ENCODE measurements at places on chromosomes 12 and 14.

DNA sequence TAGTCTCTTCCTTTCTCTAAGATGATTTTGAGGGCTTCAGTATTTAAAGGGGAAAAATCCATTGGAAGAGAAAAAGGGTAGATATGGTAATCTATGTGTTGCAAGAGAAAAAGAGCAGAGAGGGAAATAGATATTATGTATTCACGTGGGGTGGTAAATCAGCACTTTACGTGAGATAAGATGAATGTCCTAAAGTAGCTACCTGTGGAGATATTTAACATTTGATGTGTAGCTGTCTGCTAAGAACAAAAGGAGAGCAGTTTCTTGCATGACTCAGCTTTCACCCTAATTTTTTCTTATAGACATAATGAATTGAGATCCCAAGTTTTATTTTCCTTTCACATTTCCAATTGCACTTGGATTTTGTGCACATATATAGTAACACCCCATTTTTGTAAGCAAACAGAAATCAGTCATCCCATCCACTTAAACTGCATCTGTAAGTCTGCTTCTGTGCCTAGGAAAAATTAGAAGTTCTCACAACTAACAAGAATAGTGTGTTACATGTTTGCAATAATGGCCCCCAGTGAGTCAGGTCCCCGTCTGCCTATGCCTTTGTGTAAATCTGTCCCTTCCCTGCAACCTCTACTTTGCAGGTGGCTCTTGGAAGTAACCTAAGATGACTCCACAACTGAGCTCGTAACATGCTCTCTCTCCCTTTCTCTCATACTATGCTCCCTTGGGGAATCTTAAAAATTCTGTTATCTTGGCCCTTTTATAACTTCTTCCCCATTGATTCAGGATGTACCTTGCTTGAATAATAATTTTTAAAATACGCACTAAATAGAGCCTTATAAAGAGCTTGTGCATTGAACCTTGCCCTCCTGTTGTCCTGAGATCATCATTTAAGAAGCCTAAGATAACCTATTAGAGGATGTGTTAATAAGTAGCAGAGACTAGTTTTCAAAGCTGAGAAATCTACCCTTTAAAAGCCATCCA is 3.7 kb downstream of the TMTC3 start:
- DNase-seq: no peak

DNA sequence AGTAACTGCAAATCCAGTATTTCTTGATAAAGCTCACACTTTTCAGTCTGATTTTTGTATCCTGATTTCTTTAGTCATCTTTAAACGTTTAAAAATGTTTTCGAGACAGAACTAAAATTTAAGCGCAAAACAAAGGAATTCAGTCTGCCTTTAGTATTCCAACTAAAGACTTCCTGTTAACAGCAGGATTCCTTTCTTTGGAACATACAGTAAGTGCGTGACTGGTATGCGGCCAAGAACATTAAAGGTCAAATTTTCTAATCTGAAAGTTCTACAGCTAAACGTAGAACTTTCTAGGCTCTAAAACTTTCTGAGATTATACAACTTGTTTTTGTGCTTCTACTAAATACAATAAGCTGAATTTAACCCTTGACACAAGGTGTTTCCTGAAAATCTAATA is 9.9 kb downstream of the SAV1 start:
- no peak for DNase-seq

GRCh38 chr14:43161477-43161876 is 1345.6 kb downstream of the FSCB start:
- DNase-seq: no peak

GRCh38 chr14:31164115-31164514 is 43.5 kb downstream of the HECTD1 start:
- DNase-seq: peak; percentile 61

DNA sequence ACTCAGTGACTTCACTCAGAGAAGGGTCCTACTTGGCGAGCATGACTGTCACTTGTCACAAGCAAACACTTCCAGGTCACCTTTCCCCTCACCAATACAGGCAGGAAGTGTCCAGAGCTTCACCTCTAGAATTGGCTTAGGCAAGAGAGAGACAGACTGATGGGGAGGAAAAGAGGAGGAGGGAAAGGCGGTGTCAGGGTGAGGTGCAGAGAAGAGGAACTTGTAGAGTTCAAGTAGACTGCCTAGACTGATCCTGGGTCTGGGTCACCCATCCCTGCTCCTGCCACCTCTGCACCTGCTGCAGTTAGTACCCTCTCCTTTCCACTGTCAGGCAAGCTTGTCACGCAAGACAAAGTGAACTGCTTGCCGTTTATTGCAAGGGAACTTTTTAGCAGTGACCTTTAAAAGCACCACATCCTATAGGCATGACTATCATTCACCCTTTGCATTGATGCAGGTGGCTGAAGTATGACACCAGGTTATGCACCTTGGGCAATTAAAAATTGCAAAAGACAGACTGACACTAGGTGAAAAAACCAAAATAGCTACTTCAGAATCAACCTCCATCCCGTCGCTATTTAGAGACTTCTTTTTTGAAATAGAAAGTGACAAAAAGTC is 292.4 kb downstream of the SYT1 start:
- peak; percentile 14 for DNase-seq

- DNase-seq: peak; percentile 89
Observed at GRCh38 chr12:2794191-2794735, 507 bp upstream of the FKBP4 start.

DNA sequence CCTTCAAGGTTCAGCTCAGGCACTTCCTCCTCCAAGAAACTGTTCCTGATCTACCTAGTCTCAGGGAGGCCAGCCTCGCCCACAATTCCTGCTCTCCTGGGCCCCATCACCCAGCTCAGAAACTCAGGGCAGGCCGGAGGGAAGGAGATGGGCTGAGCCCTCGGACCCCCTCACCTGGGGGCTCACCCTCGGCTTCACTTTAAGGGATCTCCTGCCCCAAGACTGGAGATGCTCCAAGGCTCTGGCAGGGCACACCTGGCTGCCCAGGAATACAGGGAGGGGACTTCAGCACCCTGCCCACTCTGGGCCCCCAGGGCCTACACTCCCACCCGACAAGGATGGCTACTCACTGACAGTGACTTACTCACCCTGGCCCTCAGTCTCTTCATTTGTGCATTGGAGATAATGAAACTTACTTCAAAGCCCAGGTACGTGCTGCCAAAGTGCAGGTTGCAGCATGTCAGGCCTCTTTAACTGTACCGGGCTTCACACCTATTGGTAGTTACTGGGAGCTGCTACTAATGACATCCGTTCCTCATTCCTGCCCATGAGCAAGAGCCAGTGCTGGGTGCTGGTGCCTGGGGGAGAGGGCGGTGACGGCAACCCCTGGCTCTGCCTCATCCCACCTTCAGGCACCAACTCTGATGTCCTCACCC is 21.0 kb upstream of the PPP1R13B start:
- DNase-seq: peak; percentile 11

DNA sequence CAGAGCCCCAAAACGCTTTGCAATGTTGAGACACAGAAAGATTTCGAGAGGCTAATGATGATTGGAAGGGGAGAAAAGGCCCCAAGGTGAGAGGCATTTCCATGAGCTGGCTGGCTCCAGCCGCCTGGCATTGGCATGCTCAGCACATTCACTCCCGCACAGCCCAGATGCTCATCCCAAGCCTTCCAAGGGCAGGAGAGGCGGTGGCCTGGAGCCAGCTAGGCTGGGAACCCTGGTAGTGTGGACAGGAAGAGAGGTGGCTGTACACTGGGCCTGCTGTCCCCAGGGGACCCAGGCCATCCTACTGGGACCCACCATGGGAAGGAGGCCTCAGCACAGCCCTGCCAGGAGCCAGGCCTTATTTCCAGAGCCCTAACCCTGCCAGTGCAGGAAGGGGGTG is 72.2 kb downstream of the SPTB start:
- DNase-seq: peak; percentile 35

DNA sequence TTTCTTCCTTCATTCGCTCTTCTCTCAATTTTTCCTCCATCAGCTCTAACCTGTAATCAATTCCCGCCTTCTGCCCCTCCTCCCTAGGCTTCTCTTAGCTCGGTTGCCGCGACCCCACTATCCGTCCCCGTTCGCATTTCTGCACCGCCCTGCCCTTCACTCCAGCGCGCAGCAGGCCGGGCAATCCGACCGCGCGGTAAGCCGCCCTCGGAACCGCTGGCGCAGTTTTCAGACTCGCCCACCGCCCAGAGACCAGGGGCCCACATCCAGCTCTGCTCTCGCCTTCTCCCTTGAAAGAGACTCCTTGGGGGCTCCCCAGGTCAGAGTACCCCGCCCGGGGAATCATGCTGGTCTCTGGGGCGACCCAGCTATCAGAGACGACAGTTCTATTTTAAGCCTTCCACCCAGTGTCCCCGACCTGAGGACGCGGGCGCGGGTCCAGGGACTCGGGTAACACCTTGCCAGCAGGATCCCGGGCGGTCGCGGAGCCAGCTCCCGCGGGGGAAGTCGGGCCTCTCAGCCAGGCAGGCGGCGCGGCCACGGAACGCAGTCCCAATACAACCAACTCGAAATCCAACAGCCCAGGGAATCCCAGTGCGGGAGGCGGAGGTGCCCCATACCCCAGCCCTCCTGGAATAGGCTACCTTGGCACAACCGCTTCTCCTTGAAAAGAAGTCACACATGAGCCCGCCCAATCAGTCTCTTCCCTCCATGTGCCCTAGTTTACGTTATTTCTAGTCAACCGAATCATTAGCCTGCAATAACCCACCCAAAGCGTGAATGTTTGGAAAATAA is 5.7 kb upstream of the SLC38A4 start:
- peak; percentile 81 for DNase-seq

- peak; percentile 53 for DNase-seq
Observed at GRCh38 chr12:47870175-47870781, 34.5 kb downstream of the VDR start.

GRCh38 chr12:46357438-46358324 is 14.9 kb downstream of the SLC38A2 start:
- DNase-seq: peak; percentile 73

GRCh38 chr12:40393026-40393425 is 168.2 kb downstream of the LRRK2 start:
- peak; percentile 53 for DNase-seq

DNA sequence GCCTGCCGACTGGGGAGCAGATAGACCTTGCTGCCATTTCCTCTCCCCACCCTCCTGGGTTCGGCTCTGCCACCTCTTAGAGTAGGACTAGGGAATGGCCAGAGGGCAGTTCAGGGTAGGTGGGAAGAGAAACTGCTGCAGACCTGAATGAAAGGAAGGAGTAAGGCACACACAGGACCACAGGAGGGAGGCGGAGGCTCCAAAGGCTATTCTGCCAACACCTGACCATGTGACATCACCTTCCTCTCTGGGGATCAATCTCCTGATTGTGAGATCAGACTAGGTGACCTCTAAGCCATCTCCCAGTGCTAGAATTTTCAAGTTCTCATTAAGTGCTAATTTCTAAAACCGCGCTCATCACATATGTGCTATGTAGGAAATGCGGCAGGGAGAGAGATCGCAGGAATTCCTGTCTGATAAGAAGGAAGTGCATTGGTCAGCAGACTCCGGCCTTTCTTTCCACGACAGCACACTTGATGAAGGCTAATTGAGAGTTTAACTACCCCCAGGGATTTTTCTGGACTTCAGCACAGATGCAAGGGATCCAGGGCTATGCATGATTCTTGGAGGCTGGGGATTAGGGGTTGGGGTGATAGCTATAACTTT is 11.5 kb upstream of the TSPAN11 start:
- no peak for DNase-seq

DNA sequence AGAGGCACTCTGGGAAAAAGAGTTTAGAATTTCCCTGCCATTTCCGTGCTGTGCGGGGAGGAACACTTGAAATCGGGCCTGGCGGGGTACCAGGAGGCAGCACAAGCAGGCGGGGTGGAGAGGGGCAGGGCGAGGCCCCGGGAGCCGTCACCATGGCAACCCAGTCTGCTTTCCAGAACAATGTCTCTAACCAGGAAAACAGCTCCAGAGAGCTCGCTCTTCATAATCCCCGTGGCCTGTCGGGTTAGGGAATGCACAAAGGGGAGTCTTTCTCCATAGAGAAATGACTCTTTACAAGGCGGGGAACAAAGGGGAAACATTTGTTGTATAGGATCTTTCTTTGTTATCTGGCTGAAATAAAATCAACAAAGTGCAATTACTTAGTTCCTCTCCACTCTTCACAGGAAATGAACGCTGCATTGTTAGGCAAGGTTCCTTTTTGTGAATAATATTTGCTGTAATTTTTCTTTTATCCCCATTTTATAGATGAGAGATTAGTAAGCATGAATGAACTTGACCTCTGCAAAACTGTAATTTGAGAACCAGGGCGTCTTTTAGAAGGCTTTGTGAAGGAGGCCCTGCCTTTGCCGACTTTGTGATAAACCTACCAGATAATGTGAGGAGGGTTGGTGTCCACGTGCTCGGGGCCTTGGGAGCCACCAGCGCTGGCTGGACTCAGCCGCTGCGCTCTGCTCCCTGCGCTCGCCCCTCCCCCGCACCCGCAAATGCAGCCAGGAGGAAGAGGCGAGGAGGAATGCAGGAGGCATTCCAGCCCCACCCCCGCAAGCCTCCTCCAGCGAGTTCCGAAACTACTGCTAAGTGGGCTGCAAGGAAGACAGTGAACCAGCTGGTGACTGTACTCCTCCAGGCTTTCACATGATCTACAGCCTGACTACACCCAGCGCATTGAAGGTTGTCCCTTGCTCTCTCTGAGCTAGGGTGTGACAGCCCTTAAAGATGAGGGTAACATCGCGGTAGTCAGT is 105.2 kb upstream of the ATF7IP start:
- peak; percentile 94 for DNase-seq

- peak; percentile 96 for DNase-seq
Observed at GRCh38 chr12:16030744-16031143, 119.6 kb downstream of the DERA start.

DNA sequence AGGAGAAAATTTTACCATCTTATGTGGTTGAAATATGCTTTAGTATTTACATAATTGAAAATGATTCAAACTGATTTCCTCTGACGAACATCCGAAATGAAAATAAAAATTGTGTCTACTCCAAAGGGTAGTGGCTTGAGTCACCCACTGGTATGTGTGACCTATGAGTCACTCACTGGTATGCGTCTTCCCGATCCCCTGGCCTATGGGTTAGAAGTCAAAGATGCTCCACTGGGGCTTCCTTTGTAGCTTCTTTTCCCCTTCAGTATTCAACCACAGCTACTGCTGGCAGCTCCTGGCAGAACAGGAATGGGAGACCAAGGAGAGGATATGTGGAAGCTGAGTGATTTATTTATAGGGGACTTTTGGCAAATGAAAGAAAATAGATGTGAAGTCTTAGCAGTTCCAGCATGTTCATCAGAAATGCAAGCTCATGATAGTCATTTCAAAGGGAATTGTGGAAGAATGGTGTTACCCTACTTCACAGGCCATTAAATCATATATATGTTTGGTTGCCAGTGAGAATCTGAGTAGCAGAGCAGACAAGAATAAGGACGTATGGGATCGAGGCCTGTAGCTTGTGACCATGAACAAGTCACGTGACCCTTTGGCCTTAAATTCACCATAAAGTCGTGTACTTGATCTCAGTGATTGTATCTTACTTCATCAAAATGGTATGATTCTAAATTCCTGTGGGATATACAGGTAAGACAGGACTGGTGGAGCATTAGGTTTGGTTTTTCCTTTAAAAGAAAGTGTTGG is 108.3 kb downstream of the CRADD start:
- DNase-seq: peak; percentile 49

DNA sequence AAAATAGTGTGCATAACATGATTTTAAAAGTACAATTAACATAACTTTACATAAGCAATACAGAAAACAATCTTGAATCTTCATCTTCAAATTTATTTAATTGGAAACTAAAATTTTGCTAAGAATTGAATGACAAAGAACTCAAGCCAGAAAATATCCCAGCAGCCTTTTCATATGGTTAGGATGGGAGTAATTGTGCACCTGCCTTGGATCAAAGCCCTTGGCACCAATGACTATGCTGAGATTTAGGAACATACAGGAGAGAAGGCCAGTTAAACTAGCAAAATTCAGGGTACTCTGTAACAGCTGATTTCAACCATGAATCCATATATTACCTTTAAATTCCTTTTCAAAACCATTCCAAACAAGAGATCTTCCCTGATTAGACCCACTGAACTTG is 5.8 kb downstream of the KERA start:
- DNase-seq: no peak

Data from DMS53 (cell line).